Bronchial epithelial cell (primary cell): ENCODE measurements at places on chromosomes 3 and 15.

DNA sequence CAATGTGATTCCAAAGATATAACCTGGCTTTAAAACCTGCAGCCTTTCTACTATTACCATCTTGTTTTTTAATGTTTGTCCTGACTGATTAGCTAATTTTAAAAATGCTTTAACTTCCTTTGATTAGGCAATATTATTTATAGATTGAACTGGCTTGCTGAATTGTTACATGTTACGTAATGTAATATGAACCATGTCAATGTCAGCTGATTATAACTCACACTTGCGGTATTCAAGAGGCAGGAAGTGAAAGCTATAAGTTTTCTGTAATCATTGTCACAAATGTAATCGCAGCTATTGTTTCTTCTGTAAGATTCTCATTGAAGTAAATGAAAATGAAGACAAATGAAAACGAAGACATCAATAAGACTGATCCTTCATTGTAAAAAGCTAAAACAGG, 146.8 kb downstream of the ROBO2 start:
- DNase-seq: peak; percentile 90

GRCh38 chr15:46467041-46467440, 832.2 kb downstream of the SQOR start:
- no peak for DNase-seq

DNA sequence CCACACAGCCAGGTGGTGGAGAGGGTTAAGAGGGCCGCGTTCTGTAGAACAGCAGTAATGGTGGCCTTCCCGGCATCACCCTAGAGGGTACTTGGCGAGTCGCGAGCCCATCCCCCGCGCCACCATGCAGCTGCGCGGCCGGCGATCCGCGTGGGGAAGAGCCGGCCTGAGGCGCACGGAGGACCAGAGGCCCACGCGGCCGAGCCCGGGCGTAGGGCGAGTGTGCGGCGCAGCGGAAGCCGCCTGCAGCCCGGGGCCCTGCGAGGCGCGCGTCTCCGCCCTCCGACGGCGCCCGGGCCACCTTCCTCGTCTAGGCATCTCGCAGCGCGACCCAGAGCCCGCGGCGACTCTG, 423 bp downstream of the TKT start:
- DNase-seq: no peak

DNA sequence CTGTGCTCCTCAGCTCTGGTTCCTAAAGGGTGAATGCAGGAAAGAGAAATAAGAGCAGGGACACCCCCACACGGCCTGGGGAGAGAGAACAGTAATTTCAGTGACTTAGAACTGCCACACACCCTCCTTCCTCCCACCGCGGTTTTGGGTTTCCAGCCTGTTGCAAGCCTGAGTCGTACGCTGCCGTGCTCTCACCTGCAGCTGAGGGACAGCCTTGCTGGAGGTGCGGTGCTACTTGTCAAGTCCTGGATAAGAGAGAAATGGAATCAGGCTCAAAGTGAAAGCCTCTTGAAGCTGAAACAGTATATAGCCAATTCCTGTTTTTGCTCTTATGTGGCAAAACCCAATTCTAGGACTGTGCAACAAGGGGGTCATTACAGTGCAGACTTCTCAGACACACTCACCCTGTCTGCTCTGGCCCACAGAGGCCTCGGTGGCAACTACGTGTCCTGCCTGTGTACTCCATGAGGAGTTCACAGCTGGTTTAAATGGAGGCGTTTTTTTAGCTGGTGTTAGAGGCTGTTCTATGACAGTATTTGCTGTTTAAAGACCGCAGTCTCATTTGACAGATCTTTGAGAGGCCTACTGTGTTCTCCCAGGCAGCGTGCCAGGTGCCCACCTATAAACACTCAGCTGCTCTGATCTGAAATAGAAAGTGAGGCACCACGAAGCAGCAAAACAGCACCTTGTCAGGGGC, 42.9 kb downstream of the TBC1D2B start:
- DNase-seq: peak; percentile 43

DNA sequence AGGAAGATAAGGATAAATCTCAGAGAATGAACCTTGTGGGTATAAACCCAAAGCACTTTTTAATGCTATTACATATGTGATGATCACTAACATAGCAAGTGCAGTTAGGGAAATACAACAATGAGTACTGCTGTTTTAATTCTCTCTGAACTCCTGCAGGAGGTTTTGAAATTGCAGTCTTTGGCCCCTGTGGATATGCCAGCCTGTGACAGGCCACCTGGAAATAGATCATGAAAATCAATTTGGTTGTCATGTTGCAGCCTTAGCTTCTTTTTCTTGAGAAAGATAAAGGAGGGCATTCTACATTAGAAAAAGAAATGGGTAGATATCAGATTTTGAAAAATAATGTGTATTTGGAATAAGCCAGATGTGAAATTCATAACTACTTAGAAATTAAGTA, 103.6 kb downstream of the RSRC1 start:
- DNase-seq: no peak
